ENCODE measurements at places on chromosomes 5 and 9.

GRCh38 chr9:131214876-131215275 is 61.4 kb downstream of the FAM78A start:
- DNase-seq, result no peak

- no peak for DNase-seq
Observed at GRCh38 chr5:91020065-91020800, 362.9 kb downstream of the ARRDC3 start.

DNA sequence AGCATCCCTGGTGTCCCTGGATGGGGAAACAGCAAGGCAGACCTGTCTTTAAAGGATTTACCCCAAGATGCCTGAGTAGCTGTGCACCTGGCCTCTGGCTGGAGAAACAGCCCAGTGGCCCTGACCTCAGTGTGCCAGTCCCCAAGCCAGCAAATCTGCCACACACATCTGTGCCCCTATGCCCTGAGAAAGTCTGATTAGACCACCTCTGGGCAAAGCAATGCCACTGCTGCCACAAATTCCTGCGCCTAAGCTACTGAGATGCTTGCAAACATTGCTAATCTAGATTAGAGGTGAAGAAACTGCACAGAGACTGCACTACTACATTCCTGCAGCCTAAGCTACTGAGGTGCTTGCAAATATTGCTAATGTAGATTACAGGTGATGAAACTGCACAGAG is 269.6 kb downstream of the CEMIP2 start:
- no peak for DNase-seq

- no peak for DNase-seq
Observed at GRCh38 chr5:172919525-172920446, 39.4 kb upstream of the RPL26L1 start.

GRCh38 chr5:68641211-68641610 is 425.7 kb downstream of the PIK3R1 start:
- no peak for DNase-seq

DNA sequence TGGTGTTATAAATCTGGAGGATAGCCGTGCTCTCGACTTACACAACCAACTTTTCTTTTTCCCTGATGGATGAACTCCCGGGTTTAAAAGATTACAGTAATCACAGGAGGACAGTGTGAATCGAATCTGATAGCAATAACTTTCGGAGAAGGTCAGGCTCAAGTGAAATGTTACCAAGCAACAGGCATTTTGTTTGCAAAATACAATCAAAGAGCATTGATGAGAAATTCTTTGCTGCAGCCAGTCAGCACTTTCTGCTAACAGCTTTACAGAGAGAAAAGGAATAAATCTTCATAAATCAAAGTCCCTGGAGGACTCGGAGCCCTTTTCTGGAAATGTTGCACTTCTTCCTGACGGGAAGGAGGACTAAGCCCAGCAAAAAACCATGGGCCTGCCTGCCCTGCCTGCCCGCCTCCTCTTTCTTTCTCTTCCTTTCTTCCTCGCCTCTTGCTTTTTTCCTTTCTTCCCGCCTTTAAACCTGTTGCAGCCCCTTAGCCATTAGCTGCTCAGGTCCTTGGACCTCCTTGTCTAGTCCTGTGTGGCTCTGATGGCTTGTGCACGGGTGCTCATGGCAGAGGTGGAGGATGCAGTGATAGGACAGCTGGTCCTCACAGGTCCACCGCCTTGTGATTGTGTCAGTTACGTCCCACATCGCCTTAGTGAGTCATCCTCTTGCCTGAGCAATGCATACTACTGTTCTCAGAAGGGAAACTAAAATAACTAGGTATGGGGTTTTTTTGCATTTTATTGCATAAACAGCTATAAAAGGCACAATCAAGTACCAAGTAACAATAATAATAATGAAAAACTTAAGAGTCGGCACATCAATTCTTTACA is 6.2 kb downstream of the DMRT3 start:
- DNase-seq, result no peak

- DNase-seq, result no peak
Observed at GRCh38 chr9:123925161-123925560, 4.8 kb downstream of the DENND1A start.

- no peak for DNase-seq
Observed at GRCh38 chr5:80068246-80068636, 33.1 kb downstream of the THBS4 start.

- no peak for DNase-seq
Observed at GRCh38 chr5:886716-887325, 5.8 kb downstream of the BRD9 start.

GRCh38 chr9:32931129-32931528 is 70.3 kb downstream of the APTX start:
- no peak for DNase-seq

DNA sequence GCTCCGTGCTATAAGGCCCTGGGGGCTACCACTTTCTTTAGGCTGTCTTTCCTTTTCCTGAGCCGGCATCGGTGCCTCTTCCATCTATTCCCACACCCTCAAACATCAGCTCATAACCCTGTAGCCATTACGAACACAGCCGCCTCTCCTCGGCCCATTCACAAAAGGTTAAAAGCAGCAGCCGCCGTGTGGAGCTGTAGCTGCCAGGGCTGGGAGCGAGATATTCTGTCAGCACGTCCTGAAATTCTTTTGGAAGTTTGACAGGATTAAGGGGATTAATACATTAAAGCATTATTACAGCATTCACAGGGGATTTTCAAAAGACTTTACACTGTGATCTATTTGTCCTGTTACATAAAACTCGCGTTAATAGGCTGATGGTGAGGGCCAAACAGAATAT is 428.2 kb downstream of the CDK5RAP2 start:
- no peak for DNase-seq

- no peak for DNase-seq
Observed at GRCh38 chr9:76895186-76895585, 10.7 kb downstream of the PRUNE2 start.

GRCh38 chr9:37405350-37405749 is 17.1 kb upstream of the GRHPR start:
- DNase-seq, result peak; percentile 54

GRCh38 chr9:91589101-91589553 is 165.5 kb upstream of the NFIL3 start:
- peak; percentile 38 for DNase-seq

- no peak for DNase-seq
Observed at GRCh38 chr5:10518347-10518746, 45.5 kb upstream of the ANKRD33B start.

GRCh38 chr5:65268525-65268924 is 213.2 kb downstream of the ADAMTS6 start:
- peak; percentile 84 for DNase-seq

DNA sequence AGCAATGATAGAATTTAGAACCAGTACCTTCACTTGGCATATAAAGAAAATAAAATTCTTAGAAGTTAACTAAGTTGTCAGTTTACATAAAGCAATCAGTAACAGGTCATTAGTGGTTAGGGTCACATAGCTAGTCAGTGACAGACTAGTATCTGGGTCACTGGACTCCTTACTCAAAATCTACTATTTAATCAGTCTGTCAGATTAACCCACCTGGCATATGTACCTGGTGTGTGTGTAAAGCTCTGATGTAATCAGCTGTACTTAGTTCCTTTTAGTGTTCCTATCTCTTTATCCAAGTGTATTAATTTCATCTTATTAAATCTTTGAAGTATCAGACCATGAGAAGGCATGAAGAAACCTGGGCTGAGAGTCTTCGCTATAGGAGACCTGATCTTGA is 7.3 kb downstream of the CEP78 start:
- no peak for DNase-seq
